Stimulated activated CD8-positive, alpha-beta memory T cell treated with anti-CD3 and anti-CD28 coated beads, Interleukin-2, amount 100 ng/mL, for 48 hours (primary cell): ENCODE measurements at places on chromosomes 5 and 9.

DNA sequence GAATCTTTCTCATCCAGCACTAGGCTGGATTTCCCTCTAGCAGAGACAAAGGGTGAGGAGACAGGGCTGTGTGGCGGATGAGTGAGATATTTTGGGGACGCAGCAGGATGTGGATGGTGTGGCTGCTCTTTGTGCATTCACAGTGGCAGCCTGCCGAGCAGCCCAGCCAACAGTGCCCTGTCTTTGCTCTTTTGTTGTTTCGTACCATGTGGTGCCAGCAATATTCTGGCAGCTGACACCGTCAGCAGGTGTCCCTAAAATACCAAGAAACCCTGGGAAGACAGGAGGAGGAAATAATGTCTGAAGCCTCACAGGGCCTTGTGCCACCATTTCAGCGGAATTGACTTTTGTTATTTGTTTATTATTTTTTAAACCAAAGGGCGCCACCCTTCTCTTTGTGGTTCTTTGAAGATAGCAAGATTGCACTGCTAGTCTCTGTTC is 141.4 kb downstream of the CCDC192 start:
- DNase-seq = no peak

- DNase-seq = no peak
Measured at GRCh38 chr5:96487859-96488258, 54.8 kb upstream of the PCSK1 start.

DNA sequence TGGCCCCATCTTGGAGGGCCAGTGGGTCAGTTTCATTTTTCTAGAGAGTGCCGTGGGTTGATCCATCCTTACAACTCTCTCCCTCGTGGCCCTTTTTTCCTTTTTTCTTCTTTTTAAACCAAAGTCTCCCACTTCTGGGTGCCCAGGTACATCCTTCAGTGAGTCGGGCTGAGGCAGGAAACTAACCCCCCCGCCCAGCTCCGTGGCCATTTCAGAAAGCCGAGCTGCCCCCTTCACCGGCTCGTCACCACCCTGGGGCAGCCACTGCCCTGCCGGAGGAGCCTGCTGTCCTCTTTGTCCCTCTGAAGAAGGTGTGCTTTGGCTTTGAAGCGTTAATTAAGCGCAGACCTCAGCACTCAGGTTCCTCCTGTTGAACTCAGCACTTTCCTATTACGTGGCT is 5.2 kb downstream of the CFAP77 start:
- DNase-seq = no peak

DNA sequence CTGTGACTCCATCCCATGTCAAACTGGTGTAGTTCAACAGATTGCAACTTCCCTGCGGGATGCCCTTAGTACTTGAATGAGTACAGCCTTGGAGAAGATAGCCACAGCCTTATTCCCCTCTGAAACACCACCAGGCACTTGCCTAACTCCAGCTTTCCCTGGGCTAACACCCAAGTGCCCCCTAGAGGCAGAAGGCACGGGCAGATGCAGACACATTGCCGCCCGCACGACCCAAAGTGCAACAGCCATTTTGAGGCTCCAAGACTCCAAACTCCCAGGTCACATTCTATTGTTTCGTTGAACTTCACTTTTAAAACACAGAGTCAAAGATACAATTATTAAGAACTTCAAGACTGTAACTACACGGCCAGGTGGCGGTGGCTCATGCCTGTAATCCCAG is 163.6 kb upstream of the CDH6 start:
- DNase-seq = no peak

GRCh38 chr9:90821697-90822096 is 20.1 kb downstream of the SYK start:
- no peak for DNase-seq

- no peak for DNase-seq
Measured at GRCh38 chr5:138870611-138871010, 4.5 kb downstream of the LRRTM2 start.

DNA sequence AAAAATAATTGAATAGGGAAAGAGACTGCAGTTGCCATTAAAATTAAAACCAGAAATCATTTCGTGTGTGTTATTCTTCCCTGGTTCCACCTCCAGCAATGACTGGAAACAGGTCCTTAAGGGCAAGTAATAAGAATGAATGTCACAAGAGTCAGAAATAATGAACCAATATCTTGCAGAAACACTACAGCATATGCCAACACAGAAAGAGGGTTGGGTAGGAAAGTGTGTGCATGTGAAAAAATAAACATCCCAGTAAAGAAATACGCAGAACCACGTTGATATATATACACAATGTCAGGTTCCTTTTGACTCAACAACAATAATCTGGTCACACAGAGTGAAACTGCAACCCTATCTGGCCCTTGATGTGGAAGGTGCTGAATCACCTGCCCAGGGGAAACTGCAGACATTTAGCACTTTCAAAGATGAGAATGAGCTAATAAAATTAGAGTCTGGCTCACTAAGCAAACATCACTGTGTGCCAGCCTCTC is 15.0 kb downstream of the HMHB1 start:
- DNase-seq = no peak

DNA sequence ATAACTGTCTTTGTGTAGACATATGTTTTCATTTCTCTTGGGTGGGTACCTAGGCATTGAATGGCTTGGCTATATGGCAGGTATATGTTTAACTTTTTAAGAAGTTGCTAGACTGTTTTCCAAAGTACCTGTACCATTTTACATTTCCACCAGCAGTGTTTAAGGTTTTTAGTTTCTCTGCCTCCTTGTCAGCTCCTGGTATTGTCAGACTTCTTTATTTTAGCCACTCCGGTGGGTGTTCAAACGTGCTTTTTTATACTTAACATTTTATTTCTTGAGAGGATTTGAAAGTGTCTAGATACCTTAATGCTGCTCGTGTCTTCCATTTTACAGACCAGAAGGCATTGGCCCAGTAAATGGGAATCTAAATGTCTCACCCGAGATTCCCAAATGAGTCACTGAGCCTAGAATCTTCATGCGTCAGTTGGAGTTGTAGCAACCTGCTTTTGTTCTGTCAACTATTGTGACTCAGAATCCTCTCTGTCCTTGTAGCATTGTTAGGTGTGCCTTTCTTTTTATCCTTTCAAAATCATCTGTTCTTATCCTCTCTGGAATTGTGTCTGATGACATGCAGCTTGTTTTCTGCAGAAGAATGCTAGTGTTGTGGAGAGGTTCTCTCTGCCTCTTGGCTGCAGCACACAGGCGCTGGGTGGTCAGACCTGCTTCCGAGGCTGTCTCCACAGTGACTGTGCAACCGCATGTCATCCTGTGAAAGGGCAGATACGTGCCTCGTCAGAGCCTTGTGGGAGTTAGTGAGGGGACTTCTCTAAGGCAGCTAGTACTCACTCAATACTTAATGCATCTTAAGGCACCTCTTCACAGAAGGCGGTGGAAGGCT is 291.8 kb downstream of the AOPEP start:
- no peak for DNase-seq

GRCh38 chr5:32538031-32538547 is 47.3 kb upstream of the SUB1 start:
- peak; percentile 31 for DNase-seq
